H1 (cell line): ENCODE measurements at places on chromosomes 12 and 14. TPM values are rescaled to one million over a fixed set of nuclear protein-coding genes. Genes with fewer than 3 reads are reported as not detected.

- DNase-seq = no peak
These were observed 41.5 kb upstream of the NPAS3 start for GRCh38 chr14:32896979-32897697.

Gene HNF1A
- total RNA-seq = not detected in 2 replicates

GRCh38 chr12:9323144-9323681, 115.0 kb upstream of the PZP start:
- no peak for DNase-seq

DNA sequence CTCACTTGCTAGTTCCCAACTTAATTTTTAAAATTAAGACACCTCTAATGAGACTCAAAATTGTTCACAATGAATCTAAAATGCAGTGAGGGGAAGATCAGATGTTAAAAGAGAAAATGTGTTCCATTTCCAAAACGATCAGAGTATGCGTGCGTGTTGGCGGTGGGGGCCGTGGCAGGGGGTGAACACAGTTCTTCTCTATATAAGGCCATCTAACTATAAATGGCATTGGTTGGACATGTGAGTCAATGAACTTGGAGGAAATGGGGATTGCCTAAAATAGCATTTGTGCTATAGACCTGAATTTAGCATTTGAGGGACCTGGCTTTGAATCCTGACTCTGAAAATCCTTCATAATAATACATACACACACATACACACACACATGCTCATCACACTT, 149.4 kb downstream of the FOXN3 start:
- no peak for DNase-seq

Gene LPAR5
- 0.22 and 0.23 TPM in 2 replicates for total RNA-seq

- no peak for DNase-seq
These were observed 50.9 kb upstream of the DIP2B start for GRCh38 chr12:50453872-50454271.

- DNase-seq = no peak
These were observed 33.4 kb upstream of the HSPB8 start for GRCh38 chr12:119145367-119145766.

DNA sequence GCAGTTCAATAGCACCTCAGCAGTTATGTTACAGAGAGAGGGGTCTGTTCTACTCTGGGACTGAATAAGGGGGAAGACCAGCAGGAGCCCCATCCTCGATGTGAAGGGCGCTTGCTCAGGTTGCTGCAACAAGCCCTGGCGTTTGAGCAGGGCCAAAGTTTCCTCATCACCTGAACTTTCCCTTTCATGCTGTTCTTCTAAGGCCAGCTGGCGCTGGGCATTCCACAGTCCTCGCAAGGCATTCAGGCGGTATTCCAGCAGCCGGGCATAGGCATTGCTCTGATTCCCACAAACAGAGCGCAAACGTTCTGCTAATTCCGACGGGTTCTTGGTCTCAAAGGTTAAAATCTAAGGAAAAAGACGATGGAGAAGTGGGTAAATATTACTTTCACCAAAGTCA, 62.8 kb downstream of the HECTD4 start:
- DNase-seq = no peak

DNA sequence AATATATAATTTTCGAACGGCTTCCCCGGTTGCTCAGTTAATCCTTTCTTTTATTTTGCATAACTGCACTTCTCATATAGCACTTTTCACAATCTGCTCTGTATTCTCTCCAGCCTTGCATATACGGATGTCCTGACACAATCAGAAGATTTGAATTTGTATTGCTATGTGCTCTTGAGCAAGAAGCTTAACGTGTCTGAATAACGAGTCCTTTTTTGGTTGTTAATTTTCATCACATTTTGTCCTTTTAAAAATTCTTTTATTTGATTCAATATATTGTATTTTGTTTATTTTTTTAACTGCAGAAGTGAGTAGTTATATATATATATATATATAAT, 17.6 kb downstream of the A2M start:
- DNase-seq = no peak

DNA sequence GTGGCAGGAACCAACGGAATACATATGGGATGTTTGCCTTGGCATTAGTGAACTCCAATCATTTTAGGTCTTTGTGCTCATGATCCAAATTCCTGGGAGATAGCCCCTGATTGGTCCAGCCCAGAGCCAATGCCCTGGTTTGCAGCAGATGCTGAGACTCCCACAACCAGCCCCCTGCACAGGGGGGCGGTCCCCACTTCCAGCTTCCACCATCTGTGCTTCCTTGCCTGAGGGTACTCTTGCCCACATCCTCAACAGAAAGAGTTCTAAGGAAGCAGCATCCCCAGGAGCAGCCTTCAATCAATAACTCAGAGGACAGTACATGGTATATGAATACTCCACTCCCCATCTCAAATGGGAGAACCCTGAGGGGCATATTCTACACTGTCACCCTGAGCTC, 39.7 kb upstream of the FICD start:
- no peak for DNase-seq

DNA sequence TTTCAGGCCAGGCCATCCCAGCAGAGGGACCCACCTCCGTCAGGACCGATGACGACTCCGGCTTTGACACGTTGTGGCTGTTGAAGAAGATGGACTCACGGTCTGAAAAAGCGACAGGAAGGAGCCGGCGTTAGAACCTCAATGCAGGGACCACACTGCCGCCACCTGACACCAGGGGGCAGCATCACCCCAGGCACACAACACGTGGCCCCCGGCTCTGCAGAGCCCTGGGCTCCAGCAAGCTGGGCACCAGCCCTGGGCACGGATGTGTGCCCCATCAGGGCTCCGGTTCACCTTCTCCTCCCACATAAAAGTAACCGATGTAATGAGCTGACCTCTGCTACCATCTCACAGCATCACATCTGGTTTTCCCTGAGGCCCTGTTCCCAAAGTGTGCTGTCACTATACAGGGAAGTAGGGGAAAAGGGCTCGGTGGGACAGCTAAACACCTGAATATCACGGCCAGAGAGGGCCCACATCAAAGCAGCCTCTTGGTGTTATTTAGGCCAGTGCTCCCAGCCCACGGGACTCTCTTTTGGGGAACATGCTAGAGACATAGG, 29.0 kb downstream of the CHGA start:
- DNase-seq = peak; percentile 96

DNA sequence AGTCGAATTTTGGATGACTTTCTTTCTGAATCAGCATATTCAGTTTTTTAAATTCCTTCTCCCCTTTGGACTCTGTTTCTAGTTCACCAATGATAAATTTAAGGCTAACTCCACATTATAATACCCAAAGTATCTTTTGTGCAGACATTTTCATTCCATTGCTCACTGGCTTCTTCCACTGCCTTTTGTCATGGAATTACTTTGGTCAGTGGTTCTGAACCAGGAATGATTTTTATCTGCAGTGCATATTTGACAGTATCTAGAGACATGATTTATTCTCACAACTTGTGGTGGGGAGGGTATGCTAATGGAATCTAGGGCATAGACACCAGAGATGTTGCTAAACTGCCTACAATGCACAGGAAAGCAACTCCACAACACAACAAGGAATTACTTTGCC, 234.4 kb upstream of the PRKD1 start:
- no peak for DNase-seq

Gene DLK1
- 0.42 and 1.3 TPM in 2 replicates for total RNA-seq

DNA sequence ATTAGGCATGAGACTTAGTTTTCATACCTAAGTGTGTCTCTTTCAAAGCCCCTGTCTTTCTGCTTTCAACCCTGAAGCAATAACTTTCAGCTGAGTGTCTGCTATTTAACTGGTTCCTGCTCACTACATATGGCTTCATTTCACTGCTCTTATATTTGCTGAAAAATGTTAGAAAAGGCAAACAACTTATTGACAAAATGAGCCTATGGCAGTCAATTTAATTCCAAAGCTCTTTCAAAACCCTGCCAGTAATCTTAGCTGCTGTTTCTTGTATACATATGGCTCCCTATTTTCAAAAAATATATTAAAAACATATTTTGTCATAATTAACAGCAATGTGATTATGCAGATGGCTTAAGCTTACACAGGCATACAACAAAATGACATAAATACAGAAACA, 334.1 kb upstream of the MGAT4C start:
- DNase-seq = no peak

DNA sequence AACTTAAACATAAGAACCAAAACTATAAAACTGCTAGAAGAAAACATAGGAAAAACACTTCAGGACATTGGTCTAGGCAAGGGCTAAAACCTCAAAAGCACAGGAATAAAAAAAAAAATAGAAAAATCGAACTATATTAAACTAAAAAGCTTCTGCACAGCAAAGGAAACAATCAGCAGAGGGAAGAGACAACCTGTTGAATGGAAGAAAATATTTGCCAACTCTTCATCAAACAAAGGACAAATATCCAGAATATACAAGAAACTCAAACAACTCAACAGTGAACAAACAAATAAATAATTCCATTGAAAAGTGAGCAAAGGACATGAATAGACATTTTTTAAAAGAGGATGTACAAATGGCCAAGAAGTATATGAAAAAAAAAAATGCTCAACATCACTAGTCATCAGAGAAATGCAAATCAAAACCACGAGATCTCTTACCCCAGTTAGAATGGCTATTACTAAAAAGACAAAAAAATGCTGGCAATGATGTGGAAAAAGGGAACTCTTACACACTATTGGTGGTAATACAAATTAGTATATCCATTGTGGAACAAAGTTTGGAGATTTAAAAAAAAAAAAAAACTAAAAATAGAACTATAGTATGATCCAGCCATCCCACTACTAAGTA, 152.0 kb downstream of the NDUFA12 start:
- DNase-seq = no peak

Gene PLEKHG3
- 89.1 and 90.6 TPM in 2 replicates for total RNA-seq

Gene C12orf50
- total RNA-seq = not detected in 2 replicates

Gene LALBA
- not detected in 2 replicates for total RNA-seq

DNA sequence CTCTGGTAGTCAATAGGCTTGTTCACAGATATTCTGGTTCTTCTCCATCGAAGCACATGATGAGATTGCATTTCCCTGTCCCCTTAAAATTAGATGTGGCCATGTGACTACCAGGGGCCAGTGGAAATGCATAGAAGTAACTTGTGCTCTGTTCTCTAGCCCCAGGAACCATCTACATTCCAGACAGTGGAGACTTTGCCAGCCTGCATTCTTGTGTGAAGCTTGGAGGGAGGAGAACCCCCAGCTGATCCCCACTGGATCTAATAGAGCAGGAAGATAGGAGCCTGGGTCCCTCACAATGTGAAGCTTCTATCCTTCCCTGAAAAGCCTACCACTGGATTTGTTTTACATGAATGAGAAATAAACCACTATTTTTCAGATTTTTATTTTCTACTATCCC, 130.1 kb downstream of the KITLG start:
- DNase-seq = no peak

Gene ZNF891
- total RNA-seq = 3.1 TPM in 2 replicates
